Muscle of arm (tissue), 14 donors: ENCODE measurements at places on chromosomes 1 and 21.

GRCh38 chr1:59638231-59638711, 176.5 kb upstream of the HOOK1 start:
- DNase-seq: peak; percentile 66

GRCh38 chr1:41613689-41614574, 129.4 kb upstream of the EDN2 start:
- DNase-seq: no peak

GRCh38 chr1:154405747-154406571, 816 bp downstream of the IL6R start:
- no peak for DNase-seq

- no peak for DNase-seq
Observed at GRCh38 chr1:53942127-53942957, 3.2 kb downstream of the IFT25 start.

- DNase-seq: peak; percentile 28
Observed at GRCh38 chr1:246566813-246567645, 773 bp downstream of the CNST start.

GRCh38 chr1:152870831-152871730, 7.0 kb upstream of the SMCP start:
- no peak for DNase-seq

DNA sequence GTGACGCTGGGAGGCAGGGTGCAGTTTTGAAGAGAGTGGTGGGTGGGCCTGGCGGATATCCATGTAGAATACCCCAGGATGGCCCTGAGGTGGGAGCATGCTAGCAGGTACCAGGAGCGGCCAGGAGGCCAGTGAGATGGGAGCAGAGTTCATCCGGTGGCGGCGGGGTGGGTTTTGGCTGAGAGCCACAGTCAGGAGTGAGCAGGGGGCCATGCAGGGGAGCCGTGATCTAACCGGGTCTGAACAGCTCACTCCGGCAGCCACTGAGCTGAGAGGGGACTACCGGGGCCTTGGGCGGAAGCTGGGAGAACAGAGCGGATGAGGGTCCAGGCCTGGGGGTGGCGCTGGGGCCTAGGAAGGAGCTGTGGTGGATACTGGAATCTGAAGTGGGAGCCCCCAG, 47.6 kb upstream of the LRP8 start:
- DNase-seq: no peak
